ENCODE measurements at places on chromosomes 1 and 21.

DNA sequence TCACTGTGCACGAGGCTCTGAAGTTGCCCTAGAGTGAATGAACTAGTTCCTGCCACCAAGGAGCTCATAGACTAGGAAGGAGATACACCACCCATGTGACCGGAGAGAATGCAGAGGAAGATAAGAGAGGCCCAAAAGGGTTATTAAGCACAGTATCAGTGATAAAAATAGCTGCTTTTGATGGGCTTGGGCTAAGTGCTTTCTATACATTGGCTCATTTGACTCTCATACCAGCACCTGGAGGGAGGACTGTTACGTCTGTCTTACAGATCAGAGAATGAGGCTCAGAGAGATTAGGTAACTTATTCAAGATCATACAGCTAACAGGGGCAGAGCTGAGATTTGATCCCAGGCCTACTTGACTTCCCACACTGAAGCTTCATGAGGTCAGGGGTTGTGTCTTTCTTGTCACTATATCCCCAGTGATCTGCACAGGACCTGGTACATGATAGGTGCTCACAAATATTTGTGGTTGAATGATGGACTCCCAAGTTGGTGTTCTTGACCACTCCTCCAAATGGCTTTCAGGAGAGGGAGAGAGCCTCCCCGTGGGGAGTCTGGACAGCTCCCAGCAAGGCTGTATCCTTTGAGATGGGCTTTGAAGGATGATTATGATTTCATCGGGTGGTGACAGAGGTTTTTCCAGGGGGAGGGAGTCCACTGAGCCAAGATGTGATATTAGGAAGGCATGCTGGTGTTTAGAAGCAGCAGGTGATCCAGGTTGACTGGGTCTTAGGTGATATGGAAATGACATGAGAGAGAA is 14.4 kb downstream of the PPFIA4 start:
- no peak for DNase-seq

DNA sequence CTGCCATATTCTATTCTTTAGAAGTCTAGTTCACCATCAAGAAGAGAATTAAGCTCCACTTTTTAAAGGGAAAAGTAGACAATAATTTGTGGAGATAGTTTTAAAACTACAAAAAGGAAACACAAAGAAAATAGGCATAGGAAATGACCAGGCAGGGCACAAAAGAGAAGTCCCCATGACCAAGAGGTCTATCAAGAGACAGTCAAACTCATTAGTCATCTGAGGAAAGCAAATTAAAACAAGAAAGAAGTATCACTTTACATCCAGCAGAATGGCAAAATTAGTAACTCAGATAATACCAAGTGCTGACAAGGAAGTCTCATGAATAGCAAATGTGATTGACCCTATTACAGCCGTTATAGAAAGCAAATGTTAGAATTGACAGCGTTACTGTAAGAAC is 243.7 kb upstream of the SNX7 start:
- no peak for DNase-seq

DNA sequence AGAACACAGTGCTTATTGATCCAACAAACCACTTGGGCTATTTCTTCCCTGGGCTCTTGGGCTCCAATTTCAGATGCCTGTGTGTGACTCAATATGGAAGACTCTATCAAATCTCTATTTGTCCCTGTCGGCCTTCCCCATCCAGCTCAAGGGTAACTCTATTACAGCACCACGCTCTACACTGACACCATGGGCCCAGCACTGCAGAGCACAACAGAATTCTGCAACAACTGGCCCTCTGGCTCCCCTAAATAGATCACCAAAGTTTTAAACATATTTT is 51.7 kb downstream of the CAPZB start:
- no peak for DNase-seq

GRCh38 chr1:55965981-55966461 is 613.3 kb downstream of the PLPP3 start:
- DNase-seq: no peak

DNA sequence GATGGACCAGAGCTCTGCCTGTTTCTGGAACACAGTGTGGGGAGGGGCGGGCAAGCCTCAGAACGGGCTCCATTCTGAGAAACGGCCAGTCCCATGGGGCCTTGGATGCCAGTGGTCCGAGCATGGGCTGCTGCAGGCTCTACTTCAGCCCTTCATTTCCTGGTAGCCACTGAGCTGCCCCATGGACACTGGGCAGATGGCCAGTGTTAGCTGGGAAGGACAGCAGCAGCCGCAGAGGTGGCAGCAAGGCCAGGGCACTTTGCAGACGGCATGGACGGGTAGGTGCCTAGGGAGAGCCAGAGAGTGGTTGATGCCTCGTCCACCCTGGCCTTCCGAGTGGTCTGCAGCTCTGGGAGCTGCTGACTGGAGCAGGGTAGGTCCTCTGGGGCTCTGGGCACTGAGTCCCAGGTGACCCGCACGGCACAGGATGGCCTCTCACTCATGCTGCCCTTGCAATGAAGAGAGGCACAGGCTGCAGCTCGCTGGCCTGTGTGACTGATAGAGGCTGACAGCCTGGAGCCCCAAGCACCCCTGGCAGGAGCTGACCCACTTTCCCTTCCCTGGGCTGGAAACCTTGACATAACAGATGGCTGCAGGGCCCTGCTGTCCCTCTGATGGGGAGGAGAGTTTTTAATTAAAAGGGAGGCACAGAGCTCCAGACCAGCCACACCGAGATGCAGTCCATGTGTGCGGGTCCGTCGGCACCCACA is 87.7 kb upstream of the COL6A1 start:
- DNase-seq: no peak

DNA sequence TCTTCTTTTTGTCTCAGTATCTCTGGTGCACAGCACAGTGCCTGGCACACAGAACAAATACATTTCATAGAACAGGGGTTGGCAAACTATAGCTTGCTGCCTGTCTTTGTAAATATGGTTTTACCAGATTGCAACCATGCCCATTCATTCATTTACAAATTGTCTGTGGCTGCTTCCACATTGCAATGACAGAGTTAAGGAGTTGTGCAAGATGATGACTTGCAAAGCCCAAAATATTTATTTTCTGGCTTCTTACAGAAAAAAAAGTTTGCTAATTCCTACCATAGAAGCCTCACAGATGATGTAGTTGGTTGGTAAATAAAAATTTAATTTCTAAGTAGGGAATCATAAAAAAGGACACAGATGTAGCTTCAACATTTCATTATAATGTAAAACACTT is 11.2 kb upstream of the HMGB4 start:
- no peak for DNase-seq

GRCh38 chr1:57058652-57059501 is 93.1 kb upstream of the C8B start:
- no peak for DNase-seq

DNA sequence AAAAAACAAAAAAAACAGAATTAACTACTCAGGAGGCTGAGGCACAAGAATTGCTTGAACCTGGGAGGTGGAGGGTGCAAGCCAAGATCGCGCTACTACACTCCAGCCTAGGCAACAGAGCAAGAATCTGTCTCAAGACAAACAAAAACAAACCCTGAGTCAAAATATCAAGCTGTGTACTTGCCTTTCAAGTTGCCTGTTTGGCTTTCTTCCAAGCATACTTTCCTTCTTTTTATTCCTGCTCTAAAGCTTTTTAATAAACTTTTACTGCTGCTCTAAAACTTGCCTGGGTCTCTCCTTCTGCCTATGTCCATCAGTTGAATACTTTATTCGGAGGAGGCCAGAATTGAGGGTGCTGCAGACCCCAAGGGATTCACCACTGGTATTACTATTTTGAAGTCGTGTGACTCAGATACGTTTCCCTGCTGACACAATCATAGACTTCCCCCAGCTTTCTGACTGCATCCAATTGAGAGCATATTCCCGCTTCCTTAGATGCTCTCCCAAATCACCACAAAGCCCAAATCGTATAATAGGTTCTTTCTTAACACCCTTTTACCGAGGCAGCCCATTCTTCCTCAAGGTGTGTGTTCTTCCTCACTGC is 3.5 kb upstream of the ACBD6 start:
- no peak for DNase-seq

DNA sequence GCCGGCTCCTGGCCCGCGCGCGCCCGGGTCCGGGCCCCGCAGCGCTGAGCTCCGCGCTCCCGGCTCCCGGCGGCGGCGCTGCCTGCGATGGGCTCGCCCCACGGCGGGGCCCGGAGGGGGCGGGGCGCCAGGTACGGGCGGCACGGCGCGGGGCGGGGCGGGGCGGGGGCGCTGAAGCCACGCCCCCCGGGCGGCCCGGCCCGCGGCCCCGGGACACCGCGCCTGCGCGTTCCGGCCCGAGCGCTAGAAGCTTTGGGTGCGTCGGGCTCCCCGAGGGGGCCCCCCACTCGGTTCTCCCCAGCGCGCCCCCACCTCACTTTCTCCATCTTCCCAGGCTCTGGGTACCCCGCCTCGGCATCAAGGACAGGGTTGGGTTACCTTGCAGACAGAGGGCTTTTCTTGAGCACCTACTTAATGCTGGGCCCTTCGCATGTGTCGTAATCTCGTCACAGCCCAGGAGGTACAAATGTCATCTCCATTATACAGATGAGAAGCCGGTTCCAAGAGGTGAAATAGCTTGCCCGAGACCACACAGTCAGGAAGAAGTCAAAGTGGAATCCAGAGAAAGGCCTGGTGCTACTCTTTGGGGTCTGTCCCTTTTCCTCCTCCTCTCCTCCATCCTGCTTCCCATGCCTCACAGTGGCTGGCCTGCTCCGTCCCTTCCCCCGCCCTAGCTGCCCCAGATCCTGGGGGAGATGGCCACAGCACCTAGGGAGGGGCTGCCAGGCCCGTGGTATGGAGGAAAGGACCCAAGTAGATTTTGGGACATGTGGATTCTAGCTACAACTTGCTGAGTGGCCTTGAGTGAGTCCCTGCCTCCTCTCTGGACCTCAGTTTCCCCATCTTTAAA is 46.5 kb downstream of the RAP1GAP start:
- peak; percentile 12 for DNase-seq

Measured in stimulated activated CD4-positive, alpha-beta T cell treated with anti-CD3 and anti-CD28 coated beads, Interleukin-12 subunit alpha, Interleukin-12 subunit beta, amount 100 ng/mL, for 48 hours (primary cell).